ENCODE measurements at places on chromosomes 5 and 9. TPM values are rescaled to one million over a fixed set of nuclear protein-coding genes. Genes with fewer than 3 reads are reported as not detected.
A peak's percentile ranks its signal among the peaks of the same experiment; 100 is the strongest.

GRCh38 chr5:173714551-173715428, 98.3 kb upstream of the BOD1 start:
- peak overlapping the region; percentile 31 for H3K27ac ChIP-seq
- no peaks in the 10 kb centered on the region for H3K27me3 ChIP-seq
- peak; percentile 93 for DNase-seq

GRCh38 chr9:76605321-76605900, 146.4 kb downstream of the GCNT1 start:
- DNase-seq, result no peak
- no peak overlapping the region for H3K27ac ChIP-seq
- no peaks in the 10 kb centered on the region for H3K36me3 ChIP-seq

The SH2D3C gene
- 0.28 TPM for total RNA-seq

The KIF12 gene
- not detected for total RNA-seq

GRCh38 chr5:10201223-10201868, 48.3 kb downstream of the ATPSCKMT start:
- H3K4me1 ChIP-seq, result 0 out of 2 replicates have a peak, but pooled peaks cover 2% of the 10 kb centered on the region
- no peaks in the 10 kb centered on the region for H3K27me3 ChIP-seq
- peak; percentile 7 for DNase-seq
- no peaks in the 10 kb centered on the region for H3K36me3 ChIP-seq
- H3K4me3 ChIP-seq, result no peak overlapping the region
- no peak overlapping the region for H3K27ac ChIP-seq

DNA sequence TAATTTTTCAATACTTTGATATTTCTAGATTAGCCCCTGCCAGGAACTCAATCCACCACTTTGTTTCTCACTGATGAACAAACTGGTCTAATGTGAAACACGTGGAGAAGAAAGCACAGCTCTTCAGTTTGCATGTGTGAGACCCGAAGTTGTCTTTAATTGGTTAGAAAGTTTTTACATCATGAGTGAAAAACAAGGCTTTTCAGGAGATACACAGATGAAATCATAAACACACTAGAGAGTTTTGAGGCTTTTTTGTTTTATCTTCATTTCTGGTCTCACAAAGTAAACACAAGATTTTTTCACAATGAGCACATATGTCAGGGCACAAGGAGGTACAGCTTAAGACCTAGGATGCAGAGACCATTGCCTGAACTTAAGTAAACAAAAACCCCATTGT, 84.5 kb upstream of the MOCS2 start:
- peaks cover 9% of the 10 kb centered on the region for H3K4me1 ChIP-seq
- DNase-seq, result peak; percentile 69
- H3K4me3 ChIP-seq, result no peak overlapping the region
- H3K27me3 ChIP-seq, result no peaks in the 10 kb centered on the region
- H3K36me3 ChIP-seq, result no peaks in the 10 kb centered on the region

DNA sequence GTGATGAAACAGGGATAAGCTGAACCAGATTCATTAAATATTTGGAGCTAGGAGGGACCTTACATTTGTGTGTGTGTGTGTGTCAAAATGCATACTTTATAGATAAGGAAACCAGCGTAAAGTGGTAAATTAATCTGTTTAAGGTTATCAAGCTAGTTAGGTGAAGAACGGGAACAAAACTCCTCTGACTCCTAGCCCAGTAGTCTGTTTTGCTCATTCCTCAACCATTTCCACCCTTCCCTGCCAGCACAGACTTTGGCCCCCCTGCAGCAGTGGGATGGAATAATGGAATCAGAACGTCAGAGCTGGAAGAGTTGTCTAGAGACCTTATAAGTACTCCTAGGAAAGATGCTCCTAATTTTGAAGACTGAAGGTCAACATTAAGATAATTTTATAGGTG, 6.5 kb downstream of the AGXT2 start:
- H3K4me1 ChIP-seq, result peaks cover 2% of the 10 kb centered on the region
- H3K27me3 ChIP-seq, result no peaks in the 10 kb centered on the region
- peak; percentile 43 for DNase-seq
- no peaks in the 10 kb centered on the region for H3K36me3 ChIP-seq

- no peak overlapping the region for H3K4me3 ChIP-seq
- H3K27me3 ChIP-seq, result peaks cover 2% of the 10 kb centered on the region
- H3K36me3 ChIP-seq, result no peaks in the 10 kb centered on the region
- peak; percentile 64 for DNase-seq
- no peak overlapping the region for H3K27ac ChIP-seq
Observed at GRCh38 chr5:71922584-71923106, 184.6 kb upstream of the MAP1B start.

- no peak overlapping the region for H3K27ac ChIP-seq
- H3K27me3 ChIP-seq, result no peaks in the 10 kb centered on the region
- DNase-seq, result no peak
- no peaks in the 10 kb centered on the region for H3K36me3 ChIP-seq
Observed at GRCh38 chr9:18052060-18052459, 421.9 kb upstream of the ADAMTSL1 start.

GRCh38 chr5:10712574-10713366, 48.3 kb downstream of the DAP start:
- no peak for DNase-seq
- no peak overlapping the region for H3K4me3 ChIP-seq
- H3K36me3 ChIP-seq, result peaks cover 45% of the 10 kb centered on the region
- peaks cover 6% of the 10 kb centered on the region for H3K4me1 ChIP-seq

DNA sequence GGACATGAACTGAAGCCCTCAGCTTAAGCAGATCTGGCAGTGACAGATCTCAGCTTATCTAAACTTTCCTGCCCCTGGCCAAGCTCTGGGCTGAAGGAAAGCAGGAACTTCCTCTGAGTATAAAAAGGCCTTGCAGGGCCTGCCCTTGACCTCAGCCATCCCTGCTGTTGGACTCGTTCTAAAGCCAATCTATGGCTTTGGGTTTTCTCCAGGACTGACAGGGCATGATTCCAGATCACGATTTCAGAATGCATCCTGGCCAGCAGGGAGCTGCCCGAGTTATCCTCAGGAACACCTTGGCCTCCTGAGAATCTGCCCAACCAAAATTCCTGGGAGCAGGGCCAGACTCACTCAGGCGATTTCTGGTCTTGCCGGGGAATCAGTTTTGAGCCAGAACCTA, 502.7 kb downstream of the TLE4 start:
- H3K27me3 ChIP-seq, result no peaks in the 10 kb centered on the region
- H3K36me3 ChIP-seq, result no peaks in the 10 kb centered on the region
- no peak overlapping the region for H3K27ac ChIP-seq
- no peaks in the 10 kb centered on the region for H3K4me1 ChIP-seq
- DNase-seq, result no peak

DNA sequence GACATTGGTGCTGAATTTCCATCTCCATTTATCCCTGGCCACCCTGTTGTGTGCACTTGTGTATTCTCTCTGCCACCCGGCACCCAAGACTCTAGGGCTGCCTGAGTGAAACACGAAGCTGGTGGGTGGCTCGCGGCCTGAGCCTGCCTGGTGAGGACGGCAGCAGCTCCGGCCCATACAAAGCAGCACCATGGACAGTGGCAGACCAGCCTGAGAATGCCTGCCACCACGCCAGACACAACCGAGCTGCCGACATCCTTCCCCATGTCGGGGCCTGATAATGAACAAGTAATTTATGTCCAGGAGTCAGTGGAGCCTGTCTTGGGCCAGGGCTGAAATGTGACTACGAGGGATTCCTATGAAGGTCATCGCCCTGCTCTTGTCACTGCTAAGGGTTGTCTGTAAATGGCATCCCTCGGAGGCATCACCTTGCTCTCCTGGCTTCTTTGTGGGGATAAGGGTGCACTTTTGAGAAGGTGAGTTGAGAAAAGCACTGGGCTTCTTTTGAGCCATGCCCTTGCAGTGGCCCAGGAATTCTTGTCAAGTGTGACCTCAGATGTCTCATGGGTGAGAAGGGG, 175.7 kb downstream of the MELK start:
- no peaks in the 10 kb centered on the region for H3K36me3 ChIP-seq
- peaks cover 5% of the 10 kb centered on the region for H3K27me3 ChIP-seq
- H3K4me1 ChIP-seq, result no peaks in the 10 kb centered on the region
- DNase-seq, result peak; percentile 43
- H3K4me3 ChIP-seq, result no peak overlapping the region
- no peak overlapping the region for H3K27ac ChIP-seq

The PCDHA5 gene
- not detected for total RNA-seq

The TPPP gene
- under 0.01 TPM for total RNA-seq

DNA sequence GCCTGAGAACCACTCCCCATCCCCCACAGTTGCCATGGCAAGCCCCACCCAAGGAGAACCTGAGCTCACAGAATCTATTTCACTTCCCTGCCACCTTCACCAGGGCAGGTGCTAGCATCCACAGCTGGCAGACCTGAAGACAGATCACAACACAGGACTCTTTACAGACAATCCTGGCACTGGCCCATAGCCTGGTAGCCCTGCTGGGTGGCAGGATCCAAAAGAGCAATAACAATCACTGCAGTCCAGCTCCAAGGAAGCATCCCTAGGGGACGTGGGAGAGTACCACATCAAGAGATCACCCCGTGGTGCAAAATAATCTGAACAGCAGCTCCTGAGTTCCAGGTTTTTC, 463.2 kb upstream of the PIK3R1 start:
- no peaks in the 10 kb centered on the region for H3K4me1 ChIP-seq
- no peak overlapping the region for H3K27ac ChIP-seq
- DNase-seq, result no peak
- H3K36me3 ChIP-seq, result no peaks in the 10 kb centered on the region
- H3K27me3 ChIP-seq, result no peaks in the 10 kb centered on the region
- H3K4me3 ChIP-seq, result no peak overlapping the region

The IFNB1 gene
- not detected for total RNA-seq

DNA sequence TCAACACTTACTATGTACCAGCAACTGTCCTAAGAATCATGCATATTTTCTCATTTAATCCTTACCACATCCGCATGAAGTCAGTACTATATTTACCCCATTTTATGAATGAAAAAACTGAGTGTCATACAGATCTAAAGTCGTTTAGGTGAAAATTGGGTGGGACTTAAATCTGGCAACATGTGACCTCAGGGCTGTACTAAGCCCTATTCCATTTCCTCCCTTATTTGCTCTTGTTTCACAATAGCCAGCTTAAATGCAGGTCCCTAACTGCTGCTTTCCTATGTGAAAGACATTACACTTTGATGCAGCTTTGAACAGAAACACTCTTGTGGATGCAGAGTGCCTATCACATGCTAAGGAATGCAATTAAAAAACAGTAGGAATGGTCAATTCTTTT, 2.5 kb upstream of the RAB14 start:
- peaks cover 5% of the 10 kb centered on the region for H3K4me1 ChIP-seq
- H3K4me3 ChIP-seq, result no peak overlapping the region
- no peaks in the 10 kb centered on the region for H3K27me3 ChIP-seq

The CDC26 gene
- 49.2 TPM for total RNA-seq

The PIP5KL1 gene
- 0.28 TPM for total RNA-seq

The ZBTB5 gene
- total RNA-seq, result 9.1 TPM

- no peaks in the 10 kb centered on the region for H3K27me3 ChIP-seq
- no peaks in the 10 kb centered on the region for H3K36me3 ChIP-seq
- H3K4me1 ChIP-seq, result no peaks in the 10 kb centered on the region
- H3K27ac ChIP-seq, result no peak overlapping the region
- no peak overlapping the region for H3K4me3 ChIP-seq
- DNase-seq, result no peak
Observed at GRCh38 chr9:27673641-27674040, 100.4 kb upstream of the C9orf72 start.

GRCh38 chr9:132639322-132639721, 30.5 kb downstream of the DDX31 start:
- no peak overlapping the region for H3K27ac ChIP-seq
- H3K4me1 ChIP-seq, result peaks cover 5% of the 10 kb centered on the region
- no peaks in the 10 kb centered on the region for H3K27me3 ChIP-seq
- H3K4me3 ChIP-seq, result no peak overlapping the region

The GPR150 gene
- total RNA-seq, result under 0.01 TPM

DNA sequence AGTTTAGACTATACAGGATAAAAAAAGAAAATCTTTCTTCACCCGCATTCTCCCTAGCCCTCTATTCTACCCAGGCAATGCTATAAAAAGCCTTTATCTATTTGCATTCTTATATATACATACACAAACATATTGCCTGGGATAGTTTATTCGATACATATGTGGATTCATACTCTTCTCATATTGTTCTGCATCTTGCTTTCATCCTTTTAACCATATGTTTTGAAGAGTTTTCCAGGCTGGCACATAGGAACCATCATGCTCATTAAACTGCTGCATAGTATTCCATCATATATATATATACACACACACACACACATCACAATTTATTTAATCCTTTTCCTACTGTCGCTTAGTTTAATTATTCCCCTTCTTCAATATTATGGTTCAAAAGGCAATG, 461.2 kb downstream of the NTRK2 start:
- H3K27ac ChIP-seq, result no peak overlapping the region
- H3K36me3 ChIP-seq, result no peaks in the 10 kb centered on the region
- no peaks in the 10 kb centered on the region for H3K27me3 ChIP-seq

- H3K27me3 ChIP-seq, result no peaks in the 10 kb centered on the region
- H3K4me1 ChIP-seq, result no peaks in the 10 kb centered on the region
- H3K4me3 ChIP-seq, result no peak overlapping the region
- H3K36me3 ChIP-seq, result peaks cover 67% of the 10 kb centered on the region
Observed at GRCh38 chr5:179836225-179837019, 15.7 kb downstream of the SQSTM1 start.

DNA sequence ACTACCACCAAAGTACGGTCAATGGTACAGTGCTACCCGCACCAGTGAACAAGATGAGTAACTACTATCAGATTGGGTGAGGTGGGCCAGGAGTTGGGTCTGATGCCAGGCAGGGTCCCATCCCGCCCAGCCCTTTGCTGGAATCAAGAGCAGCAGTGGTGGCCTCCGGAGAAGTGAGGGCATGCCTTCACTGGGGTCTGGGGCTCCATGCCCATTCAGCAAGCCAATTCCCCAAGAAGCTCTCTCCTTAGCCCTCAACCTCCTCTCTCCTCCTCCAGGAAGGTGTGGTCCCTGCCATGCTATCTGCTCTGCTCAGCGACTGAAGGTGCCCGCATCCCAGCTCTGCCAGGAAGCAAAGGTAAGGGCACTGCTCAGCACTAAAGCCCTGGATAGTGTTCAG, 62.7 kb upstream of the CPLX2 start:
- H3K27me3 ChIP-seq, result peaks cover 9% of the 10 kb centered on the region
- H3K27ac ChIP-seq, result no peak overlapping the region
- H3K4me3 ChIP-seq, result no peak overlapping the region
- H3K36me3 ChIP-seq, result no peaks in the 10 kb centered on the region
- H3K4me1 ChIP-seq, result peaks cover 6% of the 10 kb centered on the region

- no peaks in the 10 kb centered on the region for H3K36me3 ChIP-seq
- no peak for DNase-seq
Observed at GRCh38 chr5:24103451-24104023, 541.2 kb downstream of the CDH10 start.

The EQTN gene
- total RNA-seq, result not detected

The IL3 gene
- total RNA-seq, result not detected

The ROPN1L gene
- total RNA-seq, result 0.28 TPM

The ANKS6 gene
- 8.6 TPM for total RNA-seq

DNA sequence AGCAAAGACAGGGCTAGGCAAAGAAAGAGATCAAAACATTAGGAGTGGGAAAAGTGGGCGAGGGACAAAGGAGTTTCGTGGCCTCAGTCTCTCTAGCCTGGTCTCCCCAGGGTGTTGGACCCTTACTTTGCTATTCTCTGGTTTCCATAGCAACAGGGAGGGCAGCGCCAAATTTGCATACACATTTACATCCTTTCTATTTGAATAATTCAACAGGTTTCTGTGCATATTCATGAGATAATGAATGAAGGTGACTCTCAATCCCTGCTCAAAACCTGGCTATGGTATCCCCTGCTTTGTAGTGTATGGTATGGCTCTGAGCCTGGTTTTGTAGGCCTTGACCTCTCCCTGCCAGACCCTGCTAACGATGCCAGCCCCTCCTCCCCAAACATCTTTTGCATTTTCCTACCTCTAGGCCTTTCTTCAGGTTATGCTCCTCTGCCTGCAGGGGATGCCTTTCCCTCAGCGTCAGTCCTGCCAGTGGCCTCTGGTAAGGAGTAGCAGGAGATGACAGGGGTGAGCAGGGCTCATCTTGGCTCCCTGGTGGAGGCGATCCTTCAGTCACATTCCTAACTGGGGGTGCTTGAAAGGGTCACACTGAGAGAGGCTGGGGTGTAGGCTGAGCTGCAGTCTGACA, 9.8 kb downstream of the RPP25L start:
- H3K4me1 ChIP-seq, result no peaks in the 10 kb centered on the region
- no peak for DNase-seq
